ENCODE measurements at places on chromosomes 1 and 21.

DNA sequence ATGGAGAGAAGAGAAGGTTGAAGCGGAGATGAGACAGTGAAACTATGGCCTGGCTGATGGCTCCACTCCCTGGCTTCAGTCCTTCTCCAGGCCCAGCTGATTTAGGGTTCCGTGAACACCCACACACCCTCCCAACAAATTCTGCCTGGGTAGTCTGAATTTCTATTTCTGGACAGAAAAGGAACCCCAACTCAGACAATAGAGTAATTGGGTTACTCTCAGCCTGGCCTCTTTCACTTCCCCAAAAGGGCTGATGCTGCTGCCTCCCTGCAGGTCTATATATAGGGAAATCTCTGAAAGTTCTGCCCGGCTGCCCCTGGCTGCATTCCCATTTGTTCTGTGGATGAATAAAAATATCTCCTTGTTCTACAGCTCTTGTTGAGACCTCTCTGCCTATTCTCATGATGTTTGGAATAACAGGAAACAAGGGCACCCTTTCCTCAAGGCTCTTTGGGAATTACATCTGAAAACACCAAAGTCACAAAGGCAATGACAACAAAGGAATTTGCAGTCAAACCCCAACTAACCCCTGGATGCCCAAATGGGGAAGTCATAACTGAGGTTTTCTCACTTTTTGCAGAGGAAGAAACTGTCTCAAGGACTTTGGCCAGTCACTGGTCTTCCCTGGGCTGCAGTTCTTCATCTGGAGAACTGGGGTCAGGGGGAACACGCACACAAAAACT is 11.4 kb upstream of the ZSCAN20 start:
- no peak for DNase-seq

- no peak for DNase-seq
Measured at GRCh38 chr1:227899820-227900449, 47.8 kb downstream of the WNT9A start.

- DNase-seq: no peak
Measured at GRCh38 chr1:209227171-209227570, 356.3 kb upstream of the CAMK1G start.

DNA sequence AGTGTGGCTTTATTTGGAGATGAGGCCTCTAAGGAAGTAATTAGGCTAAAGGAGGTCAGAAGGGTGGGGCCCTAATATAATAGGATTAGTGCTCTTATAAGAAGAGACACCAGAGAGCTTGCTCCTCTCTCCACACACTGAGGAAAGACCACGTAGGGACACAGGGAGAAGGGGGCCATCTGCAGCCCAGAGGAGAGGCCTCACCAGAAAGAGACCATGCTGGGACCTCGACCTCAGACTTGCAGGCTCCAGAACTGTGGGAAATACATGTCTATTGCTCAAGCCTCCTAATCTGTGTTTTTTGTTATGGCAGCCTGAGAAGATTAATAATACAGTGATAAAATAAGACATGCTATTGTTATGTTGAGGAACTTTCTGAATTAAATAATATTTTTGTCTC is 8.3 kb downstream of the RCAN1 start:
- no peak for DNase-seq

- DNase-seq: no peak
Measured at GRCh38 chr1:4673494-4673893, 19.1 kb downstream of the AJAP1 start.

- DNase-seq: no peak
Measured at GRCh38 chr1:2046174-2046917, 3.9 kb upstream of the PRKCZ start.

DNA sequence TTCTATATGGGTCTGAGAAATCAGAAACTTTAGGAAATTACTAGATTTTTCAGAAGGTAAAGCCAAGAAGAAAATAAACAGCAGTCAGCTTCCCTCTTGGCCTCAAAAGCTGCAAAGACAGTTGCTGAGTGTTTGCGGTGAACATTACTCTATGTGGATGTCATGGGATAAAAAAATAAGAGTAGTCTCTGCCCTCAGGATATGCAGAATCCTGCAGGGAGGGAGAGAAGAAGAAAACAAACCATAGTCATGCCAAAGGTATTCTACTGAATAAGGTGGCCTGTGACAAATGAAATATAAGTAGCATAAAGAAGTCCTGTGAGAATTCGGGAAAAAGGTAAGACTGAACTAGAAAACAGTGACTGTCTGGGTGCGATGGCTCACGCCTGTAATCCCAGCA is 19.0 kb downstream of the YARS1 start:
- no peak for DNase-seq

DNA sequence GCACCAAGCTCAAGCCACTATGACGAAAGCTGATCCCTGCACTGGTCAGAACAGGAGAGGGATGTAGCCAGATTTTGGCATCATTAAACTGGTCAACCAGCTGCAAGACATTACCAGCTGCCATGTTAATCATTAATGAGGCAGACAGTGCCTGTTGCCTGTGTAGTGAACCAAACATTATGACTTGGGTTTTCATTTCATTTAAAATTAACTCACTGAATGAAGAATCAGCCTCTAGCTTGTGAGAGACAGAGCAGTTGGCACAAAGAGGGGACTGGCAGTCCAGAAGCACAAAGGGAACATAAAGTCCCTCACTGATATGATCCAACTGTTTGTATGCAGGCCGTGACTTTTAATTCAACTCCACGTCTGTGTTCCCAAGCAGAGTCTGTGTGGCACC is 318.9 kb downstream of the SEC16B start:
- no peak for DNase-seq
